NT2/D1 (cell line): ENCODE measurements at places on chromosomes 16 and 17.

DNA sequence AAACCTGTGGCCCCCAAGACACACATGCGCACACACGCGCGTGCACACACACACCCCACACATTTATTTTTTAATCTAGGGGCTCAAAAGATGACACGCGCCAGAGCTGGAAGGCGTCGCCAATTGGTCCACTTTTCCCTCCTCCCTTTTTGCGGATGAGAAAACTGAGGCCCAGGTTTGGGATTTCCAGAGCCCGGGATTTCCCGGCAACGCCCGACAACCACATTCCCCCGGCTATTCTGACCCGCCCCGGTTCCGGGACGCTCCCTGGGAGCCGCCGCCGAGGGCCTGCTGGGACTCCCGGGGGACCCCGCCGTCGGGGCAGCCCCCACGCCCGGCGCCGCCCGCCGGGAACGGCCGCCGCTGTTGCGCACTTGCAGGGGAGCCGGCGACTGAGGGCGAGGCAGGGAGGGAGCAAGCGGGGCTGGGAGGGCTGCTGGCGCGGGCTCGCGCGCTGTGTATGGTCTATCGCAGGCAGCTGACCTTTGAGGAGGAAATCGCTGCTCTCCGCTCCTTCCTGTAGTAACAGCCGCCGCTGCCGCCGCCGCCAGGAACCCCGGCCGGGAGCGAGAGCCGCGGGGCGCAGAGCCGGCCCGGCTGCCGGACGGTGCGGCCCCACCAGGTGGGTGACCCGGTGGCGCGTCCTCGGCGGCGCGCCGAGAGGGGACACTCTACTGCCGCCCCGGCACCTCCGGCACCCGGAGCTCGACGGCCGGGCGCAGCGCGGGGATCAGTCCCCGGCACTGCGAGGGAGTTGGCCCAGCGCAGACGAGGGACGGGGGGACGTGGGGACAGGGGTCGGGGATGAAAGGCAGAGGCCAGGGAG lies at the start of gene STAT5A:
TSS of gene STAT5A (plus strand) at position 522 of the 826 bp plus-strand sequence. CDS start 914 bp downstream, outside the sequence.
- DNase-seq, result peak; percentile 47

DNA sequence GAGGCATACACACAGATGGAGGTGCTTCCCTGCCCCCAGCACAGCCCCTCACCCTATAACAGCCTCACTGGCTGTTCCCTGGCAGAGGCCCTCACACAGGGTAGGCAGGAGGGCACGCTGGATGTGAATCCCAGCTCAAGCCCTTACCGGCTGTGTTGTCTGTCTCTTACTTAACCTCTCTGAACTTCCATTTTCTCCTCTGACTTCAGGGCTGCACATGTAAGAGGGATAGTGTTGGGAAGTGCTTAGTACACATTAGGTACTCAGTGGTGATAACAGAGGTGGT lies 24.6 kb upstream of the EIF1 start:
- no peak for DNase-seq

DNA sequence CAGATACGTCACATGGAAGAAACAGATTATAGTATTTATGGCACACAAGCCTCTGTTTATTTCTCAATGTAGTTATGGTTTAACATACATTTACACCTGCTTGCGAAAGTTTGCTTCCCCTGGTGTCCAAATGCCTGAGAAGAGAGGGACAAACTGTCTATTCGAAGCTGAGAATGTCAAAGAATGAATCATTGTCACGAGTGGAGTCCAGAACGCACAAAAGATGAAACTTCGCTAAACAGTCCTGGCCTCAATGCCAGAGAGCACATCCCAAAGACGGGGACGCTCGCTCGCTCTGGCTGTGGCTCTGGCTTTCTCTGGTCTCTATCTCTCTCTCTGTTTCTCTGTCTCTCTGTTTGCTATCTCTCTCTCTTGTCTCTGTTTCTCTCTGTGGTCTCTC lies 298.8 kb downstream of the FOXL1 start:
- no peak for DNase-seq

DNA sequence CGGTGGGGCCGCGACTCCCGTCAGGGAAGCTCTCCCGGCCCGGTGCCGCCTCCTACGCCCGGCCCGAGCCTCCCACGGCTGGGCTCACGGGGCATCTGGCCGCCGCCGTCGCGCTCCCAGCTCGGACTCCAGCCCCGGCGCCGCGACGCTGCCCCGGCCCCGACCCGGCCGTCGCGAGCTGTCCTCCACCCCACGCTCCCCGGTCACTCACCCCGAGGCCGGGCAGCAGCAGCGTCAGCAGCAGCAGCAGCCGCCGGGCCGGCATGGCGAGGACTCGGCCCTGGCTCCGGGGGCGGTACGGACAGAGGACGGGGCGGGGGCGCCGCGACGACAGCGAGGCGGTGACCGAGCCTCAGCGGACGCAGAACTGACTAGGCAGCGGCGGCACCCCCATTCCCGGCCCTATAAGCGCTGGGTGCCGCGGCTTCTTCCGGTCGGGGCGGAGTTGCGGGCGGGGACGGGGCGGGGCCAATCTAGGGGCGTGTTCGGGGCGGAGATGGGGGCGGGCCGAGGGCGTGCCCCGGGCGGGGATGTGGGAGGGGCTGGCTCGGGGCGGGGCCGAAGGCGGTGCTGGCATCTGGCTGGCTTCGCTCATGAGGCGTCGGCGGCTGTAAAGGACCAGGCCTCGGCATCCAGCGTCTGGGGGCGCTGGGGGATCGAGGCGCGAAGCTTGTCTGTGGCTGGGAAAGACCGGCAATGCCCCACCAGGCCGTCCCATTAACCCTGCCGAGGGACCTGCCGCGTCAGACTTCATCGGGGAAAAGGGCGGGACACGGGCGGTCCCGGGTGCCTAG lies at the start of gene ERN1:
TSS of gene ERN1 (minus strand) at position 380 of the 794 bp plus-strand sequence. CDS start at position 265, 115 bp downstream.
- DNase-seq, result peak; percentile 73

DNA sequence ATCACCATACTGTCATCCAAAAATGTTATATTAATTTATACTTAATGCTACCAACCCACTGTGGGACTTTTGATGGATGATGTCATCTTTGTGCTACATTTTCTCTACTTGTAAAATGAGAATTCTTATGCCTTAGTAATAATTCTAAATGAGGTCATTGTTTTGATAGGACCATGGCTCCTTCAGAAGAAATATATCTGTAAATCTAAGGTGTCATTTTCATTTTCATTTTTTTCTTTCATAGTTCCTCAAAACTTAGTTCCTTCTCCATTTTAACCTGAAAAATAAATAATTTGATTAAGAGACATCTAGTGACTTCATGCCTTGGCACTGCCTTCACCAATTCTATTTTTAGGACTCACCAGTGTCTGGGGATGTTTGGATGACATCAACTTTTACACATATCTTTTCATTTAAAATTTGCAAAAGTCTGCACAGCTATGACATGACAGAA lies 48.7 kb downstream of the GPRC5B start:
- no peak for DNase-seq

GRCh38 chr17:78892936-78893379 lies 10.0 kb downstream of the CEP295NL start:
- DNase-seq, result no peak

- no peak for DNase-seq
Measured at GRCh38 chr16:49876716-49877129, 20.8 kb upstream of the ZNF423 start.

GRCh38 chr17:28096756-28097155 lies 54.3 kb downstream of the NLK start:
- no peak for DNase-seq

DNA sequence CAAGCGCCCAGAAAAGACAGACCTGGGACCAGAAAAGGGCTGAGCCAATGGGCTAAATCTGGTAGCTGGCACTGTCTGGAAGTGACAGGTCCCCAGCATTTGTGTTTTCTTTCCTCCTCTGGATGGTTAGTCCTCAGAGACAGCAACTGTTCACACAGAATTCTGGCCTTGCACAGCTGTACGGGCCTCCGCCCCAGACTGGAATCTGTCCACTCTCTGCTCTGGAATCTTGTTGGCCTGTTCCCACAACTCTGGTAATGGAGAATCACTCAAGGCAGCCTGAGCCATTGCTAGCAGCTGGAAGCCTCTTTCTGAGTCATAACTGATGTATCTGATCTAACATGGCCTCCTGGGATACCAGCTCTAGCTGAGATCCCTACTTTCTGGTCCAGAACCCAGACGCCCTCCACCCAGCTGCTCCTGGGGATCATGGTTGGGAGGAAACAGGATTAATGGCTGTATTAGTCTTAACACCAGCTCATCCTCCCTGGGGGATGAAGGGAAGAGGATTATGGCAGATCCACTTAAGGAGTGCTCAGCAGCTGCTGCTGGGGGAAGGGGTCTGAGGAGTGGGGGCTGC lies 9.1 kb downstream of the ZNF668 start:
- no peak for DNase-seq

GRCh38 chr16:88461331-88462269 lies 8.5 kb downstream of the ZFPM1 start:
- peak; percentile 76 for DNase-seq

- no peak for DNase-seq
Measured at GRCh38 chr17:3692346-3692745, 3.6 kb downstream of the P2RX5 start.

GRCh38 chr17:69282002-69282401 lies 44.9 kb downstream of the ABCA5 start:
- DNase-seq, result no peak

DNA sequence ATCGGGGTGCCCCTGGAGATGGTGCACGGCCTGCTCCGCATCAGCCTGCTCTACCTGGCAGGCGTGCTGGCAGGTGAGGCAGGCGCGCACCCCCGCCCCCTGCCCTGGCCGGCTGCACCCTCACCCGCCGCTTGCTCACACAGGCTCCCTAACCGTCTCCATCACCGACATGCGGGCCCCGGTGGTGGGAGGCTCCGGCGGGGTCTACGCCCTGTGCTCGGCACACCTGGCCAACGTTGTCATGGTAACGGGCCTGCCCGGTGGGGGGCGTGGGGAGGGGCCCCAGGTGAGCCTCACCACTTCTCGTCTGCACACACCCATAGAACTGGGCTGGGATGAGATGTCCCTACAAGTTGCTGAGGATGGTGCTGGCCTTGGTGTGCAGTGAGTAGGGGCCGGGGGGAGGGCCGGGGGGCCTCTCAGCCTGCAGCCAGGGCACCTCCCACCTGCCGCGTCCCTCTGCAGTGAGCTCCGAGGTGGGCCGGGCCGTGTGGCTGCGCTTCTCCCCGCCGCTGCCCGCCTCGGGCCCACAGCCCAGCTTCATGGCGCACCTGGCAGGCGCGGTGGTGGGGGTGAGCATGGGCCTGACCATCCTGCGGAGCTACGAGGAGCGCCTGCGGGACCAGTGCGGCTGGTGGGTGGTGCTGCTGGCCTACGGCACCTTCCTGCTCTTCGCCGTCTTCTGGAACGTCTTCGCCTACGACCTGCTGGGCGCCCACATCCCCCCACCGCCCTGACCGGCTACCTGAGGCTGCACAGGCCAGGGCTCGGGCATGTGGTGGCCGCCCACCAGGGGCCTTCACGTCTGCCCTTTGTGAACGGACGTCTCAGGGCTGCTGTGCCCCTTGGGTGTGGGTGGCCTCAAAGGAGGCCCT lies 2.1 kb downstream of the RHBDL1 start:
- DNase-seq, result no peak

- DNase-seq, result no peak
Measured at GRCh38 chr16:74257061-74257460, 39.6 kb upstream of the PSMD7 start.

DNA sequence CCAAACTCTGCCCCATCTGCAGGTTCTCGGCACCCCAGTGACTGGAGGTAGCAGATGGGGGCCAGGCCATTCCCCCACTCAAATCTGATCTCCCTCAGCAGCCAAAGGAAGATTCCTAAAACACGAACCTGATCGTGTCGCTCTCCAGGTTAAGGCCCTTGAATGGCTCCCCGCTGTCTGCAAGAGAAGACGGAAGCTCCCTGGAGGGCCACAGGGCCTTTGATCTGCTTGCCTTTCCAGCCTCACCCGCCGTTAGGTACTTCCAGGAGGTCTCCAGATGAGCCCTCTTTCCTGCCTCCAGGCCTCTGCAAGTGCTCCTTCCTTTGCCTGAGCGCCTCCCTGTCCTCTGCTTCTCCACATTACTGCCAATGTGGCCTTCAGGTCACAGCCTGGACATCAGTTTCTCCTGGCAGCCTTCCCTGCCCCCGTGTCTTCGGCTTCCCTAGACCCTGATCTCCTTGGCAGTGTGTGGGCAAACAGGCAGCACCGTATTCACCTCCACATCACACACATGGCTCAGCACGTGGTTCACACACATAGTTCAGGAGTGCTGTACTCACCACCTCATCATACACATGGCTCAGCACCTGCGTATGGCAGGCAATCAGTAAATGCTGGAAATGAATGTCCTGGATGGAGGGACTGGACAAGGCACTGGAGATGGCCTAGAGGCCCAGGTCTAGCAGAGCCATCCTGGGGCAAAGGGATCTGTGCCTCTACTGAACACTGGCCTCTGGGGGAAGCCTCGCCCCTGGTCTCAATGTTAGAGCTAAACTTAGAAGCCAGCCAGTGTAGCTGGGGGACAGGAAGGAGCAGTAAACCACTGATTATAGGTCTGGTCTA lies 26.4 kb upstream of the MRPS23 start:
- DNase-seq, result no peak
